Upper lobe of left lung (tissue), 6 donors: ENCODE measurements at places on chromosomes 1 and 21. TPM values are rescaled to one million over a fixed set of nuclear protein-coding genes. Genes with fewer than 3 reads are reported as not detected.

Gene AUNIP
- not detected for total RNA-seq

Gene PLEKHO1
- 71.0 TPM for total RNA-seq

Gene LDLRAD1
- total RNA-seq, result 0.46 TPM

DNA sequence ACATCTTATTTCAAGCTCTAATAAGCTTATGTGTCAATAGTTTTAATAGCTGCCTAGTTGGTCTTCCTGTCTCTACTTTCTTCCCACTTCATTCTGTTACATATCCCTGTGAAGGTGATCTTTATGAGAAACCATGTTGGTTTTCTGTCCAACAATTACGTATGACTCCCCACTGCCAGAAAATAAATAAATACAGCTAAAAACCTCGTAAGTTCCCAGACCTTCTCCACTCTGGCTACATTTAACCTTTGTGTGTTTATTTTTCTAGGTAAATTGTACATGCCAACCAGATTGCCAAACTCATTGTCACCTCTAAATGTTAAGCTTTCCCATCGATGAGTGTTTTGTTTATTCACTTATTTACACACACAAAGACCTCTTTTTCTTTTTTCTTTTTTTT, 147.2 kb downstream of the CRB1 start:
- no peaks in the 10 kb centered on the region for H3K27me3 ChIP-seq
- H3K36me3 ChIP-seq, result no peaks in the 10 kb centered on the region
- no peak overlapping the region for H3K27ac ChIP-seq

- no peaks in the 10 kb centered on the region for H3K36me3 ChIP-seq
- H3K27me3 ChIP-seq, result no peaks in the 10 kb centered on the region
- no peak overlapping the region for H3K27ac ChIP-seq
- H3K4me3 ChIP-seq, result no peak overlapping the region
Observed at GRCh38 chr1:50261951-50262350, 153.2 kb downstream of the ELAVL4 start.

DNA sequence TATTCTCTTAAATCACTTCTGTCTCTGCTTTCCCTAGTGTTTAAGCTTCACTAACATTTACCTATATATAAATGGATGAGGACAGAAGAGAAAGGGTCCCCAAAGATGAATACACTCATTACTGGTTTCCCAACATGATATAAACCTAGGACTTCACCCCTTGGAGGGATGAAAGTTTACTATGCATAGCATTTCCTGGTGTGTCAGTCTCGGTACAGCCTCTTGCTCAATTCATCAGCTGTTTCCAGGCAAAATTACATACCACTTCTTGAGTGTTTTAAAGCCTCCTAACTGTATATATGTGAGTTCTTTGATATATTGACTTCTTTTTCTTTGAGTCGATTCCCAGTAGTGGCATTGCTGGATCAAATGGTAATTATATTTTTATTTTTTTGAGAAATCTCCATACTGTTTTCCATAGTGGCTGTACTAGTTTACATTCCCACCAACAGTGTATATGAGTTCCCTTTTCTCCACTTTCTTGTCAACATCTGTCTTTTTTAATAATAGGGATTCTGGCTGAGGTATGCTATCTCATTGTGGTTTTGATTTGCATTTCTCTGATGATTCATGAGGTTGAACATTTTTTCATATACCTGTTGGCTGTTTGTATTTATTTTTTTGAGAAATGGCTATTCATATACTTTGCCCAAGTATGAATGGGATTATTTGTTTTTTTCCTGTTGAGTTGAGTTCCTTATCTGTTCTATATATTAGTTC, 259.3 kb upstream of the CACYBP start:
- H3K27ac ChIP-seq, result no peak overlapping the region
- H3K4me1 ChIP-seq, result no peaks in the 10 kb centered on the region

- no peaks in the 10 kb centered on the region for H3K27me3 ChIP-seq
- no peaks in the 10 kb centered on the region for H3K36me3 ChIP-seq
- H3K27ac ChIP-seq, result no peak overlapping the region
- H3K4me3 ChIP-seq, result no peak overlapping the region
- H3K4me1 ChIP-seq, result no peaks in the 10 kb centered on the region
Observed at GRCh38 chr1:232179896-232180778, 449.8 kb downstream of the SIPA1L2 start.

- no peaks in the 10 kb centered on the region for H3K36me3 ChIP-seq
- no peaks in the 10 kb centered on the region for H3K4me1 ChIP-seq
- no peak overlapping the region for H3K27ac ChIP-seq
- H3K4me3 ChIP-seq, result no peak overlapping the region
Observed at GRCh38 chr21:25402134-25402961, 204.9 kb downstream of the MRPL39 start.

- no peak for DNase-seq
- H3K36me3 ChIP-seq, result no peaks in the 10 kb centered on the region
- H3K4me1 ChIP-seq, result no peaks in the 10 kb centered on the region
- no peaks in the 10 kb centered on the region for H3K27me3 ChIP-seq
- no peak overlapping the region for H3K4me3 ChIP-seq
Observed at GRCh38 chr1:29944253-29944905, 708.1 kb downstream of the PTPRU start.

- peaks cover 7% of the 10 kb centered on the region for H3K4me1 ChIP-seq
- H3K4me3 ChIP-seq, result no peak overlapping the region
- DNase-seq, result no peak
- no peaks in the 10 kb centered on the region for H3K27me3 ChIP-seq
- H3K27ac ChIP-seq, result no peak overlapping the region
Observed at GRCh38 chr1:87864676-87865075, 536.0 kb downstream of the LMO4 start.

DNA sequence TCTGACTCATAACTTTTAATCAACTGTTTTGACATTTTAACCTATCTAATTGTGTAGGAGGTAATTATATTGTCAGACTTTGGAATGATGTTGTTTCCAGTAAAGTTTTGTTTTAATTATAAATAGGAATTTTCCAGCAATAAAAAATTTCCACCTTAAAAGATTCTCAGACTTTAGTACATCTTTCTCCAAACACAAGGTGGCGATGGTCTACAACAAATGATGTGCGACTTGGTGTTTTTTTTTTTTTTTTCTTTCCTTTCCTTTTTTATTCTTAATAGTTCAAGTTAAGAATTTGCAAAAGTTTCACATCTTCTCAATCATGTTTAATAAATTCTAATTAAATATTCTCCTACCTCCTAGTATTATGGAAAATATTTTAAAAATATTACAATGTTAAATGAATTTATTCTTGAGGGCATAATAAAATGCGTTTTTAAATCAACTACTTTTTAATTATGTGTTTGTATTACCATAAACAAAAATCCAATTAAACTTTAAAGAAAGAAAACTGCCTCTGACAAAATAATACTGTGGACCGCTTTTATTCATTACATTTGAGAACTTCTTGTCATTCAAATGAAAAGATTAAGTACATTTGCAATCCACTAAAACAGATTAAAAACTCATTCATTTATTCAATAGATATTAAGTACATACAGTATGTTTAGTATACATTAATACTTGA, 4.4 kb upstream of the ADAMTS1 start:
- H3K36me3 ChIP-seq, result no peaks in the 10 kb centered on the region
- DNase-seq, result no peak
- peaks cover 35% of the 10 kb centered on the region for H3K4me1 ChIP-seq
- no peak overlapping the region for H3K4me3 ChIP-seq
- H3K27ac ChIP-seq, result no peak overlapping the region
